ENCODE measurements at places on chromosomes 4 and X.

- no peak for DNase-seq
These were observed 6.6 kb downstream of the SYN1 start for GRCh38 chrX:47613082-47613481.

GRCh38 chr4:94534401-94535312 lies 82.9 kb downstream of the PDLIM5 start:
- DNase-seq, result no peak

DNA sequence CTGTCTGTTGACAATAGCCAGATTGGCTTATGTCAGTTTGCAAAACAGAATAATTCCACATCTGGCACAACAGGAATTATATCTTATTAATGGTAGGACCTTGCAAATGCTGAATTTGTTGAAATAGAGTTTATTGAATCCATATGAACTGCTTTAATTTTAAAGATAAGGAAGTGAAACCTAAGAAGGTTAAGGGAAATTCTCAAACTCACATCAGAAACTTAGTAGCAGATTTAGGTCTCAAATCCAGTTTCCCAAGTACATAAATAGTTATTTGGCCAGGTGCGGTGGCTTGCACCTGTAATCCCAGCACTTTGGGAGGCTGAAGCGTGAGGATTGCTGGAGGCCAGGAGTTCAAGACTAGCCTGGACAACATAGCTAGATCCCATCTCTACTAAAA lies 117.1 kb downstream of the HNRNPD start:
- no peak for DNase-seq

- DNase-seq, result no peak
These were observed 571.0 kb upstream of the KLHL4 start for GRCh38 chrX:86946569-86946968.

GRCh38 chr4:163109967-163110366 lies 56.7 kb downstream of the NAF1 start:
- no peak for DNase-seq

DNA sequence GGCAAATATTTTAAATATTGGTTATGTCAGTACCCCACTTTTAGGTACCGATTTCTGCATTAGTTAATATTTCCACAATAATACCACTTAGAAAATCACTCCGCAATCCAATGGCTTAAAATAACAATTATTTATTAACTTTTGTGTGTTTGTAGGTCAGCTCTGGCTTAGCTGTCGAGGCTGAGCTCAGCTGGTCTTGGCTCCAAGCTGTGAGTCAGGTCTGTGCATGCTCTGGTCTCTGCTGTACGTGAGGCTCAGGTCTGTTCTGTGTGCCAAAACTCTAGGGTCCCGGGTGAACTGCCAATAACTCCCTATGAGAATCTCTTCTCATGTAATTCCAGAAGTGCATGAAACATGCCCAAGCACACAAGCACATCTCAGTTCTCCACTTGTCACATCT lies 245.8 kb upstream of the GK2 start:
- DNase-seq, result no peak

GRCh38 chr4:102324730-102325129 lies 20.6 kb downstream of the SLC39A8 start:
- no peak for DNase-seq

DNA sequence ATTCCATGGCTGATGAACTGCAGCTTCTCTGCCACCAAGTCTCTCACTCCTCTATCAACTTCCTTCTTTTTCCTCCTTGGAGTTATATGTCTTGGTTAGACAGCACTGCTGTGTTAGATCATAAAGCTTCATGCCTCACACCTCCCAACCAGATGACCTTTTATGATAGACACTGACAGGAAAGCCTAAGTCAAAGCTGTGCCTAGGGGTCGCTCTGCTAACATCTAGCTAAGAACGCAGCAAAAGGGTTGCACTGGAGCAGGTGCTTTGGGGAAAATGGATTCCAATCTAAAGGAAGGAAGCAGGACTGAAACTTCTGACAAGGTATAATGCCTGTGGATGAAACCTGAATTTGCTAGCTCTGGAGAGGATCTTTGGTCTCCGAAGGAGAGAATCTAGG lies 509.7 kb downstream of the SMARCA1 start:
- no peak for DNase-seq

DNA sequence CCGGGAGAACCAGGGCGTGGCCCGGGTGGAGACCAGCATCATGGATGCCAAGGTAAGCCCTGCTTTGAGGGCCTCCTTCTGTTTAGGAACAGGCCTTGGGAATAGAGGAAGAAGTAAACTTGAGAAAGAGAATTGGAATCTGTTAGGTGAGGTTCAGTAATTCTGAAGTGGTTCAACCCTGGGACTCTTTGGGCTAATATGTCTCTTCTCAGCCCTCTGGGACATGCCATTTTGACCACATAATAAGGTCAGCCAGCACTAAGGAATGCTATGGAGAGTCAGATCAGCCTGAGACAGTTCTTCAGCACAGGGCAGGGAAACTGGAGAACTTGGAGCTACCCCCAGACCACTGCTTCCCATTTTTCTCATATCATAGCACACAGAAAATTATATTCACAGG lies 63.3 kb upstream of the PRPS1 start:
- no peak for DNase-seq

DNA sequence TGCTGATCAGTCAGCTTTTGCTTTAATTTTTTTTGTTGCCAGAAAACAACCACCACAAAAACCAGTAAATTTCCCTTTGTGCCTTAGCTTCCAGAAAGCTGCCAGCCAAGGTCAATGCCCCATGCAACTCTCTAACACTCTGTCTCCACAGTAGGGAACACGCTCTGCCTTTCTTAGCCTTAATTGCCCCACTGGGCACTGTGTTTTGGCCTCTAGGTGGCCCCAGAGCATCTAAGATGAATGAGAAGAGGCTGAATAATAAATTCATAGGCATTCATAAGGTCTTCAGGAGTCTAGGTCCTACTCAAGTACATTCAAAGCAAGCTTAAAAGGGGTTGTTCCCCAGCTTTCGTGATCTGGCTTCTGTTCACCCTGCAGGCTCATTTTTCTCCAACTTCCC lies 57.7 kb upstream of the PASD1 start:
- DNase-seq, result no peak

- DNase-seq, result peak; percentile 45
These were observed 7.4 kb downstream of the PRPS2 start for GRCh38 chrX:12798601-12799000.

DNA sequence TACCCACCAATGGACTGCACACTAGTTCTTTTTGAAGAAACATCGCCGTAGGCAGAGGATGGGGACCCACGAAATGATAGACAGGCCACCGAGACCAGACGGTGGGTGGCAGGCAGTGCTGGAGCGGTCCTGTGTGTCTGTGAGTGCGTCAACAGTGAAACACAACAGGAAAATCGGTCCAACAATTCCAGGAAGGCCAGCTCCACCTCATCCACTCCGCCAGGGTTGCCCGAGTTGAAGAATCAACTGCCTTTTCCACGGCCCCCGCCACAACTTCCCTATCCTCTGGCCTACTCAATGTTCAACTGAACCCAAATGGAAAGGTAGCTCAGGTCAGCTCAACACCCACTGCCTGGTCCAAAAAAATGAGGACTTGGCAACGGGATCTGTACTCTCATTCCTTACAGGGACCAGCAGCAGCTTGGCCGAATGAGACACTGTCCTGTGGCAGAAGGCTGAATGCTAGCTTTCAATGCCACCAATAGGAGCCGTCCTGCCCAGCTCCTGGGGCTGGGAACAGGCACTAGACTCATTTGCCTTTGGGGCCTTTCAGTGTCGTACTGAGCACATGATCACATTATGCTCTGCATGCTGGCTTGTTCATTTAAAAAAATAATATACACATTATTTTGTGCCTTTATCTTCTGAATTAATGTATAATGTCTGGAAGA lies 43.5 kb downstream of the MID1 start:
- no peak for DNase-seq

GRCh38 chrX:31124536-31124935 lies 52.7 kb upstream of the FTHL17 start:
- DNase-seq, result no peak

DNA sequence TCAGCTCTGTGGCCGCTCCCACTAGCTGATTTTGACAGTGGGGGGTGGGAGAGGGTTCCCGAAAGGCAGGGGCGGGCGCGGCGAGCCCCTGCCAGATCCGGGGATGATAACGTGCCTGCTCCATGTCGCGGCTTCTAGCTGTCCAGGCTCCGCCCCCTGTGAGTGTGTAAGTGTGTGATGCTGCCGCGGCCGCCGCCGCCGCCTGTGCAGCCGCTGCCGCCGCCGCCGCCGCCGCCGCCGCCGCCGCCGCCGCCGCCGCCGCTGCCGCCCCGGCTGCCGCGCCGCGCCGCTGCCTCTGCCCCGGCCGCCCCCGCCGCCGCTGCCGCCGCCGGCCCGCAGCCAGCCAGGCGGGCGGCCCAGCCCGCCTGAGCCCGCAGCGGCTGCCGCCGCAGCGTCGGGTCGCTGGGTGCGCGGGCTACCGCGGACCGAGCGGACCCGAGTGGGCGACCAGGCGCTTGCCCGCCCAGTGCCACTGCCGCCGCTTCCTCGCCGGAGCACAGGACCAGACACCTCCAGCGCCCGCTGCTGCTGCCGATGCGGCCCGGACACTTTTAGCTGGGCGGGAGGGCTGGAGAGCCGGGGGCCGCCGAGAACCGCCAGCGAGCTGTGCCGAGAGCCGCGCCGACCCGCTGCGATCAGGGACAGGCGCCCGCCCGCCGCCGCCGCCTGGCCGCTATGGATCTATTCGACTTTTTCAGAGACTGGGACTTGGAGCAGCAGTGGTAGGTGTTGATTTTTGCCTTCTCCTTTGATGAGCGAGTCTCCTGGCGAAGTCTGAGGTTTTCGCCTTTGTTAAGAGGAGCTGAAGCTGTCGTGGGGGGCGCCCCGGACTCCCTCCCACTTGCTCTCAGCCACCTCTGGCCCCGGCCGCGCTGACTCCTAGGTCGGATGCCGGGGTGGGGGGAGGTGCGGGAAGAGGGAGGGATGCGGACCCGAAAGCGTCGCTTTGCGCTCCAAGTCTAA lies at the start of gene AFF2:
TSS of gene AFF2 (plus strand) at position 195 of the 963 bp plus-strand sequence. CDS start at position 676, 481 bp downstream.
- no peak for DNase-seq

- DNase-seq, result no peak
These were observed 67.1 kb upstream of the GUCY1A1 start for GRCh38 chr4:155599596-155599995.

- no peak for DNase-seq
These were observed 146.5 kb downstream of the RBM47 start for GRCh38 chr4:40482985-40483647.

DNA sequence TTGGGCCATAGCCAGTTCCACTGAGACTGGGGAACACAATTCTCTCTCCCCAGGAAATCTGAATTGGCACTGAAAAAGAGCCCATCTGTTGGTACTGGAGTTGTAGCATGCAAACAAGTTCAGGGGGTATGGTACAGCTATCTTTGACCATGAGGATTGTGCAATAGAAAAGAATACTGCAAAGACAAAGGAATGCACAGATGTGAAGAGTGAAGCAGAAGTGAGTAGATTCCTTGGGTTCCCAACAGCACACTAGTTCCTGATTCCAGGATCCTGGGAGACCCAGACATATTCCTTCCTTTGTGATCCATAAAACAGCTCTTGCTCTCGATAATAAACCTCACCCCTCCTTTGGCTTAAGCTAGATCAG lies 43.3 kb upstream of the CTAG2 start:
- no peak for DNase-seq

GRCh38 chrX:45351478-45351877 lies 150.8 kb upstream of the DIPK2B start:
- peak; percentile 33 for DNase-seq

- no peak for DNase-seq
These were observed 189.5 kb upstream of the ANKRD50 start for GRCh38 chr4:124902001-124902515.

DNA sequence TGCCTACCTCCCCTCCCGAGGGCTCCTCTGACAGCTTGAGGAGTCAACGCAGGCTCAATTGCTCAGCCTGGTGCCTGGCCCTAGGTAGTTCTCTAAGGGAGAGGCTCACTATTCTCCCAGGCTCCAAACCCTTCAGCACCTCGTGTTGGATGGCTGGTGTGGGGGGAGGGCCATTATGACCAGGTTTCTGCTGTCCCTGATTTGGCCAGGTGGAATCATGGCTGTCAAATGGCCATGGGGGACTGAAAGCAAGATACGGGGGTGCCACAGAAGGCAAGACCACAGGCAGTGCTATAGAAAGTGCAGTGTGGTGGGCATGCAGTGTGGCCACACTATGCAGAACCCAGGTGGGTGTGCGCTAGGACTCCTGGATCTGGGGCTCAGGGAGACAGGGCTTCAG lies 9.5 kb downstream of the PNMA6F start:
- no peak for DNase-seq

GRCh38 chrX:17547658-17548057 lies 172.7 kb downstream of the NHS start:
- DNase-seq, result peak; percentile 74

DNA sequence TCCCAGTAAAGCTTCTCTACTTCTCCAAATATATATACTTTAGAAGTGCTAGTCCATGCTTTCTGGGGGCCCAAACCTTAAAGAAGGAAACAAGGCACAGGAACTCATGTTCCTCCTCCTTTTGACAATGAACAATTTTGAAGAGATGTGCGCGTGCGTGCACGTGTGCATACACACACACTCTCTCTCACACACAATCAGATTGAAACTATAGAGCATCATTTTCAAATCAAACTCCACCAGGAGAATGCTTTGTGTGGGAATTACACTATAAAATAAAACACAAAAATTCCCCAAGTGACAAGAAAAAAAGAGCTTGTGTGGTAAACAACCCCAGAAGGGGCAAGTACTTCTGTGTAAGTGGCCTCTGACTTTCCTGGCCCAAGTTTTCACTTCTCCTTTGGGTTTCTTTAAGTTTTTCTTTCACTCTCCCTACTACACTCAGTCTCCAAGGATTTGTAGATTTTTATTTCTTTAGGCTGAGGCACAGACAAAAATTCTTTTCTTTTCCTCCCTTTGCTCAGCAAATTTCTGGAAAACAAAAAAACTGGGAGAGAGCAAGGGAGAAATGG lies 46.6 kb upstream of the SHISA3 start:
- no peak for DNase-seq

GRCh38 chr4:164482758-164483157 lies 271.2 kb upstream of the SMIM31 start:
- DNase-seq, result no peak

DNA sequence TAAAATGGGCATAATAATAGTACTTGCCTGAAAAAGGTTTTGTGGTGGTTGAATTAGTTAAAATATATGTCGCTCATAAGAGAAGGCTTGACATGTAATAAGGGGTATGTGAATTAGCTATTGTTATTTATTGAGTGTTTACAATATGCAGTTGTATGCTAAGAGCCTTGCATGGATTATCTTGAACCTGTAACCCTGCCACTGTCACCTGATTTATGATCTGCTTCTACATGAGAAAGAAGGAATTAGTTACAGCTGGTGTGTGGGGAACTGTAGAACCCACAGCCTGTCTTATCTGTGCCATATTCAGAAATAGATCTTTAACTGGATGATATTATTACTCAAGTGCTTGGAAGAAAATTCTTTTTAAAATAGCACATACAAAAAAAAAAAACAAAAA lies 227.7 kb downstream of the LDB2 start:
- DNase-seq, result no peak

Data from AG04450 (cell line).